T-helper 17 cell (primary cell): ENCODE measurements at places on chromosomes 1 and 21.

DNA sequence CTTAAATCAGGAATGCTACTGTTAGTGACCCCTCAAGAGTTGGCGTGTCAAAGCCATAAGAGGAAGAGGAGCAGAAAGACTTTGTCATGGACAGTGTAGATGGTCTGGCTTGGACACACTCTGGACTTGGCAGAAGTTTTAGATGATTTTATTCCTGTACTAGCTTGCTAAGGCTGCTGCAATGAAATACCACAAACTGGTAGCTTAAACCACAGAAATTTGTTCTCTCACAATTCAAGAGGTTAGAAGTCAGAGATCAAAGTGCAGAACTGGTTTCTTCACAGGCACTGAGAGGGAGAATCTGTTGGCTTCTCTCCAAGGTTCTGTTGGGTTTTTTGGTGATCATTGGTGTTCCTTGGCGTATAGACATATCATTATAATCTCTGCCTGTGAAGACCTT is 869.8 kb upstream of the B3GALT2 start:
- no peak for DNase-seq

DNA sequence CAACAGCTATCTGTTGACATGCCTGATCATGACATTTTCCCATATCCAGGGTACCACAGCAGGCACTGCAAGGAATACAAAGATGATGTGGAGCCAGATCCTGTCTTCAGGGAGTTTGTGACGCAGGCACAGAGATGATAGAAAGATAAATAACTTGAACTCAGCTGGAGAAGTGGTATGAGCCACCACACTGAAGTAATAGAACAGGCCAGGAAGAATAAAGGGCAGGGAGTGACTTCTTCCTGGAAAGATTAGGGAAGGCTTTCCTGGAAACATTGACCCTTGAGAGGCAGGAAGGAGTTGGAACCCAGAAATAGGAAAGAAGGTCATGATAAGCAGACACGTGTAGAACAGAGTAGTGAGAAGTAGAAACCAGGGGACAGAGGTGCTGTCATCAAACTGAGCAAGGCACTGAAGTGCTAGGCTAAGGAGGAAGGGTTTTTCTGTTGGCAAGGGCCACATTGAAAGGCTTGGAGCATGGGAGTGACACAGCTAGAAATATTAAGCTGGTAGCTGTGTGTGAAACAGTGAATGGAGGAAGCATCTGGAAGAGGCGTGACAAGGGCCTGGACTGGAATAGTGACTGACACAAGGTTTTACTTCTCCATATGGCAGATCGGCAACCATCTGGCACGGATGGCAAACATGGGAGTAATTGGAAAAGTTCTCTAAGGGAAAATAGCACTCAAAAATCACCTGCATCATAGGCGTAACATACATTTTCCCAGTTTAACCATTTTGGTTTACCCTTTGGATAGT is 68.4 kb downstream of the AK5 start:
- no peak for DNase-seq

DNA sequence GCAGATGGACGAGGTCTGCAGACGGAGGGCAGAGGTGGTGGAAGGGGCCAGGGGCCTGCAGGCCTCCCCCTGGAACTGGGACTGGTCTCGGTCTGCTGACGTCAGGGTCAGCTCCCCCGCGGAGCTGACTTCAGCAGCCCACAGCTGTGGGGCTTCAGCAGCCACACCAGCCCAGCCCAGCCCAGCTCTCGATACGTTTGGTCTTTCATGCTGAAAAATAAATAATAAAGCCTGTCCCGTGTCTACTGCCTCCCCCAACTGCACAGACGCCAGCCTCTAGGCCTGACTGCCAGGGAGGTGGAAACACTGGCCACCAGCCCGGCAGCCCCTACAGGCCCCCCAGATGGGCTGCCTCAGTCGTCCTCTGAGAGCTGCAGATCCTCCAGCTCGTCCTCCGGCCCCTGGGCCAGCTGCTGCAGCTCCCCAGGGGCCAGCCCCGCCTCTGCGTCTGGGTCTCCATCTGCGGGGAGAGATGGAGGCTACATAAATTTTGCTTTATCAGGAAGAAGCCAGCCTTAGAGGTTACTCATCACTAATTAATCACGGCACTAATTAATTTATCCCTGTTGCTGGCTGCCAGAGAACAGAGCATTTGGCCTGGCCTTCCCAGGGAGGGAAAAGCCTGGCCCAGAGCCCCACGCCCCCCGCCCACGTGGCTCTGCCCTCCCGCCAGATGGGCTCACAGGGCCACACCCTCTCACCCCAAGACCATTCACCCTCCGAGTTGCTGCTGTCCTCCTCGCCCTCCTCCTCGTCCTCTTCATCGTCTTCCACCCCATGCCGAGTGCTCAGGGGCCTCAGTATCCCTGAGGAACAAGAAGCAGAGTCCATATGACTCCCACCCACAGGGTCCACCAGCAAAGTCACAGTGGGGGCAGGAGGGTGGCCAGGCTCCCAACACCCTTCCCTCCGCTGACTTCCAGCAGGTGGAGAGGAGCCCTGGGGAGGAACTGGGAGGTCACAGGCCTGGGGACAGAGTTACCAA is 14.4 kb downstream of the NOC2L start:
- no peak for DNase-seq

DNA sequence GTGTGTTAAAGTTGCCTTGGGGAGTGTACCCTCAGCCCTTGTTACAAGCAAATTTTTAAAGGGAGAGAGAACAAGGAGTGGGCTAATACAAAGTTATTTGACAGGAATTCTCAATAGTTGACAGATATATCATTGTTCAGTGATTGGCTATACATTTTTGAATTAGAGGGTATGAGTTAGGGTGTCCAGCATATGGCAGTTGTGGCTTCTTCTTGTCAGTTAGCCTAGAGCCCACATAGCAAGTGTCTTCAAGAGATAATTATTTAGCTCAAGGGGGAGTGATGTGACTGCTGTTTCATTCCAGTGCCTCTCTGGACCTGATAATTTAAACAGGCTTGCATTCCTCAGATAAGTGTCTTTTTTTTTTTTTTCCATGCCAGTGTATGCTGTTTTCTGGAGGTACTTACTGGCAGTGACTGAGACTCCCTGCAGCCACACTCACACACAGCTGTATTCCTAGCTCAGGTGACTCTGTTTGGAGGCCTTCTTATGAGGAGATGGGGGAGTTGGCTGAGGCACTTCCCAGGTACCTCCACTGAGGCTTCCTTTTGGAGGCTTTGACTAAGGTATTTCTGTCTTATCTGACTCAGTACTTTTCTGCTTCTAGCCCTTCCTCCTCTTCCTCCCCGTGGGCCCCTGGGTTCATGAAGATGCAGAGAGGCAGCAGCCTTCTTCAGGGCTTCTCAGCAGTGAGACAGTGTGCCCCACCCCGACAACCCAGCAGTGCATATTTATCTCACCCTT is 32.3 kb downstream of the IVNS1ABP start:
- DNase-seq = no peak

DNA sequence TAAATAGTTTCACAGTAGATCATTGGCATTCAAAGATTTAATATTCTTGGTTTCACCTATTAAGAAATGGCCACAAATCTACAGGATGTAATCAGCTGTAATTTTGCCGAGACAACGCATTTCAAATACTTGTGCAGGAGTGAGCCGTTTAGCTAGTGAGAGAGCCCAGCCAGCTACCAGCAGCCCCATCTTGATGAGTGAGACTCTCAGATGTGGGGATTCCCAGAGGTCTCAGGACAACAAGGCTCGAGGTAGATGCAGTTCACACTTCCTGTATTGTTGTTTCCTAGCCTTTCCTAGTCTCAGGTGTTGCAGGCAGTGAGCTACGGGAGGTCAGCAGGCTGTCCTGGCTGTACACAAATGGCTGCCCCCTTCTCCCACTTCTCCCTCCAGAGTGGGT is 108.6 kb downstream of the PBX1 start:
- DNase-seq = no peak
